ENCODE measurements at places on chromosomes 11 and 22. TPM values are rescaled to one million over a fixed set of nuclear protein-coding genes. Genes with fewer than 3 reads are reported as not detected.

- DNase-seq, result no peak
Measured at GRCh38 chr11:34996958-34997357, 80.5 kb downstream of the PDHX start.

DNA sequence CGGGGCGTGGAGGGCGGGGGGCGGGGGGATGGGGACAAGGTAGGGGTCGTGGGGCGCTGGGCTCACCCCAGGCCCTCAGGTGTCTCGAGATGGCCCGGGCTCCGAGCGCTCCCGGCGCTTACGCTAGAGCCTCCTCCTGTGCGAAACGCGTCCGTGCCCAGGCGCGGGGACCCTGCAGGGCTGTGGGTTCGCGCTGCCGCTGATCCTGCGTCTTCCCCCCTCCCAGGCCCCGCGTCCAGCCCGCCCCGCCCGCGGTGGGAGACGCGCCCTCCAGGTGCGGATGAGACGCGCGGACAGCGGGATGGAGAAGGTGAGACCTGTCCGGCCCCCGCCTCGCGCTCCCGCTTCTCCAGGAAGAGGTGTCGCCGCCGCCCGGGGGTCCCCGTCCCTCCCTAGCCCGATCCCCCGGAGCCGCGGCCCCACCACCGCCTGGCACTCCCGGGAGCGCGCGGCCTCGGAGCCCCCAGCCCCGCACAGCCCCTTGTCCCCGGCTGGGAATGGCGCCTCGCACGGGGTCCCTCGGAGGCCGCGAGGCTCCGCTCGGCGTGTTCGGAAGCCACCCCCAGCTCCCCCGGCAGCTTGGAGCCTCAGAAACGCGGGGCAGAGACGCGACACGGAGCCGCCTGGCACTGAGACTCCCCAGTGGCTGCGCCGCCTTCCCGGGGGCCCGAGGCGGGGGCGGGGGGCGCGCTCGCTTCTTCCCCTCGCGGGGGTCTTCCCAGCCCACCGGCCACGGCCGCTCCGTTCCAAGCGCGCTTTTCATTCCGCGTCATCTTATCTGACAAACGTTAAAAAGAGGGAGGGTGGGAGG lies 27.6 kb upstream of the TOLLIP start:
- peak; percentile 76 for DNase-seq

Gene BIK
- 0.34 TPM for polyA plus RNA-seq

Gene SDF2L1
- 15.9 TPM for polyA plus RNA-seq
